GM18507 (cell line): ENCODE measurements at places on chromosomes 3 and 15.

- no peak for DNase-seq
Observed at GRCh38 chr3:30924763-30925162, 30.3 kb upstream of the GADL1 start.

DNA sequence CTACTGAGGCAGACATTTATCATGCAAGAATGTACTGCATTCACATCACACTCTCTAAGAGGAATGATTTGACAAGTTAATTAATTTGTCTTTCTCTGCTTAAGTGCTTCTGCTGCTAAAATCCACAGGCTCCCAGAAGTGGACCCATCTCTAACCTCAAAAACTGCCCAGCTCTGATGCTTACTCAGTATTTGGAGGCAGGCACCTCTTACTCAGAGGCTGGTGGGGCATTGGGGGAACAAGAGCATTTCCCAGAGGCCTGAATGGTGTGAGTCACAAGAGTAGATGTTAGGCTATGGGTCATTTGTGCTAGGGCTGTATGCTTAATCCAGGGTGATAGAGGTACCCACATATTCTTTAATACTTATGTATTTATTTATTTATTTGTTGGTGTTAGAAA, 34.4 kb upstream of the HCN4 start:
- no peak for DNase-seq

DNA sequence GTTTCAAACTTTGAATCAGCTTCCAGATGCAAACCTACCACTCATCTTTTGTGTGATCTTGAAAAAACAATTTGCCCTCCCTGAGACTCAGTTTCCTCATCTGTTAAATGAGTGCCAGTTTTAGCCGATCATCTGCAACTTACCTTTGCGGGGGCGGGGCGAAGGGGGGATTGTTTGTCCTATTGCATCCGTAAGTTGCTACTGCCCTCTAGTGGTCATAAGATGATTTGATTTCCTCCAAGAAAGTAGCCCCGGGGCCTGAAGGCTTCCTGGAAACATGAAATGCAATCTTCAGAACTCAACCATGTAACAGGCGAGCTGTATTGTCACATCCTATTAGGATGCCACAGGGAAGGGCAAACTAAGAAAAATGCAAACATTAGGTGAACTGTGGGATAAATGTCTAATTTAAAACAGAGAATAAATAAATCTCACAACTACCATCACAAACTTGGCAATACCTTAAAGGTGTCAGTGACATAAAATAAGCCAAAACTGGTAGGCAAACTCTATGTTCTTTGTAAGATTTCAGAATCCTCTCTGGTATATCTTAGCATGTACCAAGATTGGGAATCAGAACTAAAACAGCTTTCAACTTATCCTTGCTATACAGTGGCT, 63.5 kb upstream of the CLDN18 start:
- DNase-seq = peak; percentile 17

DNA sequence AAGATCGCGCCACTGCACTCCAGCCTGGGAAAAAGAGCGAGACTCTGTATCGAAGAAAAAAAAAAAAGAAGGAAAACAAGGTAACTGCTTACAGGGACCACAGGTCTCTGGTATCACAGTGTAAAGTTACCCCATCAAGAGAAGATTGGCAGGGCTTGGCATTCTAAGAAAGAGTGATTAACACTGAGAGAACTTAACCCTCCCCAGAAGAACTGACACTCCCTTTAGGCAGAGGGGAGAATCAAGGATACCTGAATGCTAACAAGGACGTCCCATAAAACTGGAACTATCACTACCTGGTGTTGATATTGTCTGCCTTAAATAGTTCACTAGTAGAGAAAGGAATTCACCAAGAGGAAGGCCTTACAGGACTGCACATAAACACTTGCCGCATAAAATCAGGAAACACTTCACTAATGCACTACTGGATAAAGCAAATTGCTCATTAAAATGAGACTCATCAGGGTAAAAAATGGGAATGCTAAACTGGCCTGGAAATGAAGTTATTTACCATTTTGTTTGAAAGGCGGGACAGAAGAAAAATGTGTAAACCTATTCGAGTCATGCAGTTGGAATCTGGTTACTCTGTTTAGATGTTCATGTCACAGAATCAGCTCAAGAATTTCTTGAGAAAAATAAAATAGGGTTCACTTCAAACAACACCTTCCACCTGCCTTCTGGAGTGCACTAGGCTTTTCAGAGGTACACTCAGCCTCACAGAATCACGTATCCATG, 121.6 kb downstream of the FOXP1 start:
- no peak for DNase-seq

DNA sequence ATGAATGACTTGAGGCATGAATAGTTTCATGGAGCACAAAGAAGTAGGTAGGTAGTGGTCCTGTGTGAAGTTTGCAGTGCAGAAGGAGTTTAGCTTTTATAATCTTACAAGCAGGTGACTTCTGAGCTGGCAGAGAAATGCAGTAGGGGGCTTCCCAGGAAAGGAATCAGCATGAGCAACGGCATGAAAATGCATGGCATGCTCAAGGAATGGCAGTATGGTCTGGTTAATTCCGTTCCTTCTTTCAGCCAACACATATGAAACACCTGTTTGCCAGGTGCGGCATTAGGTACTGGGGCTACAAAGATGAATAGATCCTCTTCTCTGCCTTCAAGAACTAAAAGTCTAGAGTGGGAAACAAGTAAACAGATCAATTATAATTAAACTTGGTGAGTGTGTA, 138.0 kb upstream of the BHLHE40 start:
- DNase-seq = no peak

- no peak for DNase-seq
Observed at GRCh38 chr3:158830391-158830790, 28.5 kb downstream of the MFSD1 start.

DNA sequence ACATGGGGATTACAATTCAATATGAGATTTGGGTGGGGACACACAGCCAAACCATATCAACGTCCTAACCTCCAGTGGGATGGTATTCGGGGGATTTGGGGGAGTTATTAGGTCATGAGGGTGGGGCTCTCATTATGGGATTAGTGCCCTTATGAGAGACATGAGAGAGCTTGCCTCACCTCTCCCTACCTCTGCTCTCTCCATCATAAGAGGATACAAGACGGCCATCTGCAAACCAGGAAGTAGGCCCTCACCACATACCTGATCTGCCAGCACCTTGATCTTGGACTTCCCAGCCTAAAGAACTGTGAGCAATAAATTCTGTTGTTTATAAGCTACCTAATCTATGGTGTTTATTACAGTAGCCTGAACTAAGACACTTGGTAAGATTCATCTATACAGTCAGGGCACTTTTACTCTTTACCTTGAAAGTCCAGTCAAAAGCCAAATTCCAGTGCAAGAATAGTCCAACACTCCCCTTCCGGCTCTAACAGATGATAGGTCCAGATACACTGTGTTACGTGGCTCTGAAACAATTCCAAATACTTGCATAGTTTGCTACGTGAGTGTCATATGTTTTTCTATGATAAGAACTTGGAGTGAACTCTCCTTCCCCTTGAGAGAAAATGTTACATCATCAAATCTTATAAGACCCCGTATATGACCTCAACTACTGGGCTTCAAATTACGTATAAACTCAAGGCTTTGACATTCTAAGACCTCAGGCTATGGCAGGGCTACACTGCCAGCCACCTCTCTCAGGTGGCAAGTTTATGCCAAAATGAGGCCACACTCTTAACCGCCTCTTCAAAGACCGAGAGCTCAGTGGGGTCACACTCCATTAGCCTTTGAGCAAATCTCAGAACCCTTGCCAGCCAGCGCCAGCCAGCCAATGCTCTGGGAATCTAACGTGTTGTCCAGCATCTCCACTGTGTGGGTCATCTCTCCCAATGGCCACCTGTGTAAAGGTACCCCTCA, 129.9 kb downstream of the XXYLT1 start:
- no peak for DNase-seq

DNA sequence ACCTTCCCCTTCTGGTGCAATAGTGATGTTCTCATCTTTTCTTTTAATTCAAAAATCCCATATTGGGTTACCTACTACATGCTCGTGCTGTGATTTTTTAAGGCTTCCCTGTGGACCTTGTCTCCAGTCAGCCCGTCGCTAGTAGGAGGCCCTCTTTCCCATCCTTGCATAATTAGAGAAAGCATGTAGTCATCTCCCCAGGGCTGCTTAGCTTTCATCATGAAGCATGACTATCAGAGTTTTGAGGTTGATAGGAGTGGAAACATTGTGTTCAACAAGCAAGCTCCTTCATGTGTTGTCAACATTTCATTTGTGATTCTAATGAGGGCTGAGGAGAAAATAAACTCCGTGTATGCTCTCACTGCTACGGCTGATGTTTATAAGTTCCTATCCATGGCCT, 8.7 kb upstream of the LRTM1 start:
- DNase-seq = no peak

- no peak for DNase-seq
Observed at GRCh38 chr3:14494973-14495300, 45.2 kb downstream of the GRIP2 start.

GRCh38 chr15:40955930-40956540, 2.8 kb downstream of the CHAC1 start:
- no peak for DNase-seq

DNA sequence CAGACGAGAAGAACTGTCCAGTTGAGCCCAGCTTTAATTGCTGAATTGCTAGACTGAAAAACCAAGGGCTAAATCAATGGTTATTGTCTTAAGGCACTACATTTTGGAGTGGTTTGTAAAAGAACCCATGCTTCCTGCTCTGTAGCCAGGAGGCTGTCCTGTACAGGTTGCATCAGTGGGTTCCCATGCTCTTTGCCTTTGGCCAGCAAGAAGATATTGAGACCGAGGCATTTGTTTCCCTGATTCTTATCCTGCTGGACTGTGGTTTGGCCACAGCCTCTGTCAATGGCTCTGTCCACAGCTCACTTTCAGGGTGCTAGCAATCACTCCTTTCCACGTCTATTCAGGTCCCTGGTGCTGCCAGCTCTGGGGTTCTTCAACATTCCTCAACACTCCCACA, 89.6 kb downstream of the FAM43A start:
- no peak for DNase-seq

DNA sequence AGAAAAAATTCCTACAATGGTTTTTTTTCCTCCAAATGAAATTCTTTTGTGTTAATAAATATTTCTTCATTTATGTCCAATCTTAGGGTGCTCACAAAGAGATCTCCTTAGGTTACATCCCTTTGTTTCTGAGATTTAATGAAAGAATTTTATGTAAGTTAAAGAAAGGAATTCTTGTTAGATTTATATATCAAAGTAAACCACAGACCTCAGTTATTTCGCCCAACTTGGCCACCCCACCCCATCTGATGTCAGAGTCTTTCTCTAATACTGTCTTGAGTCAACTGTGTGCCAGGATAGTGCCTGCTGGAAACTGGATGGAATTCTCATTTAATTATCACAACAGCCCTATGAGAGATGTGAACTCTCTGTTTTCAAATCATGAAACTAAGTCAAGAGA, 259.9 kb downstream of the OPA1 start:
- no peak for DNase-seq
